Ecto neural progenitor cell (in vitro differentiated cells): ENCODE measurements at places on chromosomes 3 and 15.

DNA sequence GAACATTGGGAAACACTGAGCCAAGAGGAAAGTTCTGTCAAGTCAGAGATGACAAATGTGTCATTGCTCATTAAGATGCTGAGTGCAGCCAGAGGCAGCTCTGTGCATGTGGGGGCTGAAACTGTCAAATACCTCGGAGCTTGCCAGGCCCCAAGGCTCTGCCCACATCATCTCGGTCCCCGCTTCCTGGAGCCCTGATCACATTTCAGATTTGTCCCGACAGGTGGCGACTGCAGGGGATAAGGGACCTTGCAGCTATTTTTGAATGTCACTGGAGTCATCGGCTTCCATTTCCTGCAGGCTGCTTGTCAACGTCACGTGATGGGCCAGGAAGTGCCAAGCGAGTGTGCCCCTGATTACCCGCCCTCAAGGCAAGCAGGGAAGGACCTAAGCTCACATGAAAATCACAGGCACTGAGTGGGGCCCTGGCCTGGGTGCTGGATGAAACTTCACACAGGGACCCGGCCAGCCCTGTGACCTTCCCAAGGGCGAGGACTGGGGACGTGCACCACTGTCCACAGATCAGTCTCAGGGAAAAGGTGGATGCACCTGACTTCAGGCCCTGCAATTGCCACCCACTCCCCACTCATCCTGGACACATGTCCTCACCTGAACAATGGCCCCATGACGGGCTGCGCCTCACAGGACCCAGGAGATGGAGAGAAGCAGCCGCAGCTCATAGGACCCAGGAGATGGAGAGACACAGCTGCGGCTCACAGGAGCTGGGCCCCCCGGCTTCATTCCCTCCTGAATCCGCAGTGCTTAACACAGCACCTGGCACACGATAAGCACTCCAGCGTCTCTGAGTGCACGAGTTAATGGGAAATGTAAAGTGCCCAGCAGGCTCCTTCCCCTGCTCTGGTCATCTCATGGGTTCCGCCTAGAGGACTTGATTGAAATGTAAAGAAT, 73.4 kb downstream of the NUP210 start:
- peak; percentile 60 for DNase-seq

DNA sequence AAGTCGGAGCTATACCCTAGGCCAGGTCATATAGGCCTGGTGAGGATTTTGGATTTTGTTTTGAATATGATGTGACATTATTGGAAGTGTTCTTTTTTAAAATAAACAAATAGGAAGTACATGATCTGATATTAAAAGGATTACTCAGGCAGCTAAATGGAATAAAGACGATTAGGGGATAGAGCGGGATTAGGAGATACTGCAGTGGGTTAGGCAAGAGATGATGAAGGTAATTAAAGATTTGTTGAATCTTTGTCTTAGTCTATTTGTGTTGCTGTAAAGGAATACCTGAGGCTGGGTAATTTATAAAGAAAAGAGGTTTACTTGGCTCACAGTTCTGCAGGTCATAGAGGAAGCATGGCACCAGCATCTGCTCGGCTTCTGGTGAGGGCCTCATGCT, 21.3 kb downstream of the KIF15 start:
- no peak for DNase-seq

DNA sequence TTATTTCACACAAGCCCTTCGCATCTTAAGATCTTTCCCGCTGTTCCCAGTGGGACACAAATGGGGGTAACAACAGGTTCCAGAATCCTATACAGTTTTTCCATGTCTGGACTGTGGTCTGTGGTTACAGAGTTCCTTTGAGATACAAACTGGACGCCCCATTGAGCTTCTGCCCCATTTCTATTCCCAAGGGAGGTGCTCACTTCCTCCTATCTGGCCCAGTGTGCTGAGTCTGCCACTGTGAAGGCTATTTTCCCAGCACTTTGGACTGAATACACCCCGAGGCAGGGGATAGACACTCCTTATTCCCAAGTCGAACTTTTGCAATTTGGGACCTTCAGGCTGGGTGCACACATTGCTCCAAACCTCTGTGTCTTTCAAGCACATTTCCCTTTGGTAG, 44.0 kb downstream of the MESD start:
- DNase-seq, result no peak

GRCh38 chr3:13186435-13186815, 113.2 kb upstream of the IQSEC1 start:
- no peak for DNase-seq

GRCh38 chr3:48343432-48343831, 10.0 kb upstream of the SPINK8 start:
- DNase-seq, result no peak

DNA sequence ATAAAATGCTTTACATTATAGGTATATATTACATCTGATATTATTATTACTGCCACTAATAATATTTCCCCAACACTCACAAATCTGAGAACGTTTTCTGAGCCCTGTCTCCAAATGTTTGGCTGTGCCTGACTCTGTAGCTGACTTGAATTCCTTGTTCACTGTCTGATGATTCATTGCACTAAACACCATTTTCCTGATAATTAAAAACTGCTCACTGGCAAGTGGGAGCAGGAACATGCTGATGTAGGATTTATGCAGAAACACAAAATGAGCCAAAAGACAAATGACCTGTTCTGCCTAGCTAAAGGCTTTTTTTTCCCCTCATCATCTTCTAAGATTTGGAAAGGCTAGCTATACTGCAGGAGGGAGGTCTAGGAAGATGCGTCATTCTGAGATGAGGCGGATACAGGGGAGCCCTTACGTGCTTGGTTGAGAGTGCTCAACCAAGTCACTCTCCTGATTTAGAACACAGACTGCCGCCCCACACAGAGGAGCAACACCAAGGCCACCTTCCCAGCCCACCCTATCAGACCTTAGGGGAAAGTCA, 380.7 kb downstream of the EPHB1 start:
- no peak for DNase-seq

DNA sequence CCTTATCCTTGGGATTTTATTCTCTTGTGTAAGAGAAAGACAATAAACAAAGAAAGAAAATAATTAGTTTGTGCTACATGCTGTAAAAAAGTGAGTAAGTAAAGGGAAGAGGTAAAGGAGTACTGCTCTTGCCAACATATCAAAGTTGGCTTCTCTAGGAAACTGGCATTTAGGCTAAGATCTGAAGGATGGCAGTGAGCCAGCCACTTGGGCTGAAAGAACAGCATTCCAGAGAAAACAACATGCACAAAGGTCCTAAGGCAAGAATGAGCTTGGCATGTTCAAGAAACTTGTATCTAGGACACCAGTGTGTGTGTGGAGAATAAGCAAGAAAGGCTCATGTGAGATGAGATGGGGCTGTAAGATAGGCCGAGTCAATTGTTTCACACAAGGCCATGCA, 245.5 kb upstream of the MANF start:
- DNase-seq, result no peak

GRCh38 chr3:115644391-115644790, 21.1 kb downstream of the GAP43 start:
- DNase-seq, result no peak

- DNase-seq, result no peak
Measured at GRCh38 chr3:109175411-109175810, 38.9 kb downstream of the C3orf85 start.
